Muscle of leg (tissue), 16 donors: ENCODE measurements at places on chromosomes 12 and 14.

GRCh38 chr12:57554897-57555296 lies 5.1 kb downstream of the KIF5A start:
- no peak for DNase-seq

- peak; percentile 38 for DNase-seq
Observed at GRCh38 chr12:31317471-31318395, 8.2 kb downstream of the SINHCAF start.

GRCh38 chr14:61578745-61579144 lies 116.6 kb upstream of the HIF1A start:
- no peak for DNase-seq

DNA sequence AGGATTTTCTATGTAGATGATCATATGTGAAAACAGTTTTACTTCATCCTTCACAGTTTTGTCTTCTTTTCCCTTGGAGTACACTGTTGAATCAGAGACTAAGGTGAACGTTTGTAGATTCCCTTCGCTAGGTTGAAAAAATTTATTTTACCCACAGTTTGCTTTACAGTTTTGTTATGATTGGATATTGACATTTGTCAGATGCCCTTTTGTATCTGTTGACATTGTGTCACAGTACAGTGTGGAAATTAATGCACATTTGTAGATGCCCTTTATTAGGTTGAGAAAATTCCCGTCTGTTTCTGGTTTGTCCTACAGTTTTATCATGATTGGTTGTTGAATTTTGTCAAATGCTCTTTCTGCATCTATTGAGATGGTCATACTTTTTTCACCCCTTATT lies 13.3 kb downstream of the G2E3 start:
- no peak for DNase-seq

- peak; percentile 27 for DNase-seq
Observed at GRCh38 chr12:78490861-78491260, 373.7 kb upstream of the SYT1 start.

DNA sequence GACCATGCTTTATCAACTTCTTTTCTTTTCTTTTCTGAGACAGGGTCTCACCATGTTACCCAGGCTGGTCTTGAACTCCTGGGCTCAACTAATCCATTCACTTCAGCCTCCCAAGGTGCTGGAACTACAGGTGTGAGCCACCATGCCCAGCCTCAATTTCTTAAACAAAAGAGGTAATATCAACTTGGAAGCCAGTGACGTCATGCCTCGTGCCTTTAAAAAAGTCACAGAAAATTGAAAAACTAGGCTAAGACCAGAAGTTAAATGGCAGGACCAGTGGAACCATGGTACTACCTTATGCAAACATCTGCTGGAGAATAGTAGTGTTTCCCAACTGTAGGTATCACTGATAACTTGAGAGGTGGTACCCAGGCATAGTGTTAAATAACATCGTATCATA lies 103.3 kb downstream of the KSR2 start:
- no peak for DNase-seq

DNA sequence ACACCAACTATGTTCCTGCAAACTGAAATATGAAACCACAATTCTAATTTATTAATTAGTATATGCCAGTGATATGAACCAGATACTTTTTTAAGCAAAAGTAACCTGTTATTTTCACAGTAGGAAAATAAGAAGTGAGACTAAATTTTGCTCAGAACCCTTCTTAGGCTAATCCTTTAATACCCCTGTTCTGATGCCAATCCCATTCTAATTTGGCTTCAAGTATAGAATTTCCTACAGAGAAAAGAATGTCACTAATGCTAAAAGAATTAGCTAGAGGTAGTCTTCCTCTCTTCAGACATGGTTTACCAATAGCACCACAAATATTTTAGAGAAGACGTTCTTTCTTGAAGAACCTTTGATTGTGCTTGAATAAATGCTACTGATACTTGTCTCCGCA lies 758.4 kb downstream of the FLRT2 start:
- DNase-seq, result no peak

DNA sequence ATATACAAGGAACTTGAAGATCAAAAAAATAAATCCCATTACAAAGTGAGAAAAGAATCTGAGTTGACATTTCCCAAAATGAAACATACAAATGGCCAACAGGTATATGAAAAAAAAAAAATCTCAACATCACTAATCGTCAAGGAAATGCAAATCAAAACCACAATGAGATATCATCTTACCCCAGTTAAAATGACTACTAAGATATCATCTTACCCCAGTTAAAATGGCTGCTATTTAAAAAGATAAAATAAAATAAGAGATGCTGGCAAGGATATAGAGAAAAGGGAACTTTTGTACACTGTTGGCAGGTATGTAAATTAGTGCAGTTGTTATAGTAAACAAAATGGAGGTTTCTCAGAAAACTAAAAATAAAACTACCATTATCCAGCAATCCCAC lies 44.4 kb downstream of the PLEKHG7 start:
- no peak for DNase-seq

DNA sequence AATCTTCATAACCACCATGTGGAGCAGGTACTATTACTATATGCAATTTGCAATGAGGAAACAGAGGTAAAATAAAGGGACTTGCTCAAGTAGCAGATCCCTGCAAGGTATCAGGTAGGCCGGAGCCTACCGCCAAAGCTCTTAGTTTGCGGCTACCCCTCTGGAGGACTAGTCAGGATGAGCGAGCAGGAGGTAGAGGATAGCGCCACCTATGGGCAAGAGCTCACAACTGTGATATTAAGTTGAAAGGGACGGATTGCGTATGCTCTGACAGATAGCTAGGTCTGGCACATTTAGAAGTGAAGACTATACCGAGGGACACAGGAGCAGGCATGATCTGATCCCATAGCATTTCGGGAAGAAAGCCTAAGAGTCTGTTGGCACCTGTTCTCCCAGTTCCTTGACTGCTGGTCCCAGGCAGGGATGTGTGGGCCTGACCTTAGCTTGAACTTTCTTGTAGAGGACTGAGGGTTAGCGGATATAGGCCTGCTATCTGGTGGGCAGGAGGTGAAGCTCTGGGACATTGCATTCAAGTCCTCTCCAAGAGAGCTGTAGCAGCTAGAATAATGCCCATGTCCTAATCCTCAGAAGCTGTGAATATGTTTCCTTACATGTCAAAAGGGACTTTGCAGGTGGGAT lies 48.0 kb downstream of the SLC17A8 start:
- DNase-seq, result peak; percentile 25

DNA sequence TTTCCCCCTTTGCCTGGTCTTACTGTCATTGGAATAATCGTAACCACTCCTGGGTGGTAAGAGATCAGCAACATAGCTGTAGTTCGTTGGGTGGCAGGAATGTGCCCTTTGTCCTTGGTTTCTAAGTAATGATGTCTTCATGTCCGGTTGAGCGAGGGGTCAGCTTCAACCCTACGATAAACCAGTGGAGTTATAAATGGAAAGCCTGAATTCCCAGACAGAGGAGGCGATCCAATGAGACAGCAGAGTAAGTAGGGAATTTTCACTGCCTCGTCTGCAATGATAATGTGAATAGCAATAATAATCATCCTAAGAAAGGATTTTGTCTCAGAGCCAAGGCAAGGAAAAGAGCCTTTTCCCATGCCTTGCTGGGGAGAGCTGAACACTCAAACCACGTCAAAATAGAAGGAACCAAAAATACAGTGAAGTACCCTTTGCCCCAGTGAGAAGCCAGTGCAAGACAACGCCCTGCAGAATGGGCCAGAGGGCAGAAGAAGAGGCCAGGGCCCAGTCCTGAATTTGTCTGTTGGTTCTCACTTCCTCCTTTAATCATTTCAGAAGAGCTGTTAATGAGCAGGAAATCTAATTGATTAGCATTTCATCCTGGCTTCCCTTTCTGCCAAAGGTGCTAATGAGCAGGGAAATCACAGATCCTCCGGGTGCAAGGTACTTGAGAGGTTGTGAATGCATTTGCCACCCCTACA lies 330.7 kb downstream of the CACNA1C start:
- peak; percentile 56 for DNase-seq

DNA sequence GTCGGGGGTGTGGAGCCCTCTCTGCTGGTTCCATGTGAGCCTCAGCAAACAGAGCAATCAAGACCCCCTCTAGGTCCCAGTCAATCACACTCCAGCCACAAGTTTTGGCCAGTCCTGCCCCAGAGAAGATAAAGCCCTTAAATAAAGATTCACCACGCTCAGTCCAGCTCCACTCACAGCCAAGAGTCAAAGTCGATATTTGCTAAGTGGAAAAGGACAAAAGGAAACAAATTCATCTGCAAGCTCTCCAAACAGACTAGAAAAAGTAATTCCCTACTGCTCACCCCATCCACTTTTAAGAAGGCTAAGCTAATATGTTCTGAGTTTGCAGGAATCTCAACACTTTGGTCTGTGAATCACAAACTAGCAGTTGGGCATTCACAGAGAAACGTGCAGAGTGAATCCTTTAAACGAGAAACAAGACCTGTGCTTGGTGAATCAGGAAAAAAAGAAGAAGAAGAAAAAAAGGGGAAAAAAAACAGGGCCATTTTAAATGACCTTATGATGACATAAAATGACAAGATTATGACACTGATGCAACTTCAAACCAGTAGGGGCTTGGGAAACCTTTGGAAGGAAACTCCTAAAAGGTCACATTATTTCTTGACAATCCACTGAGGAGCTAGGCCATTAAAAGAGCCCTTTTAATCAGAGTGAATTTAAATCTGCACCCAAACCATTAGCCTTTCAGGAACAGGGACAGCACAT lies 41.8 kb upstream of the FOXN3 start:
- DNase-seq, result no peak

- no peak for DNase-seq
Observed at GRCh38 chr14:53148671-53149070, 4.5 kb downstream of the DDHD1 start.

DNA sequence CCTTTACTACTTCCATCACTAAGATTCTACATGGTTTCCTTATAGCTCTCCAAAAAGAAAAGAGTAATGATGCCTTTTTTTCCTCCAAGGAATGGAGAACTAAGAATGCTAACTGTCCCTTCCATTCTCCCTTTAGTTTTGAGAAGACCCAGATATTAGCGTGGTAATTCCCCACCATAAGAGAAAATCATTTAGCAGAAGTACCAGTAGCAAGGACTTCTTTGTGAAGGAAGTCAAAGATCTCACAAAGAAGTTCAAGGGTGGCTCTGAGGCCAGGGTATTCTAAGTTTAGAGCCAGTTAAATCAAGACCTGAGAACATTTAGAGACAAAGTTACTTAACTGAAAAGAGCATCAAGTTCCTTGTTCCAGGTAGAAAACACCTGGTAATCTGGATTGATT lies 7.3 kb downstream of the USP15 start:
- DNase-seq, result no peak

- DNase-seq, result no peak
Observed at GRCh38 chr12:11849757-11850504, 200.5 kb downstream of the ETV6 start.

GRCh38 chr12:79266343-79267144 lies 402.0 kb downstream of the SYT1 start:
- no peak for DNase-seq

DNA sequence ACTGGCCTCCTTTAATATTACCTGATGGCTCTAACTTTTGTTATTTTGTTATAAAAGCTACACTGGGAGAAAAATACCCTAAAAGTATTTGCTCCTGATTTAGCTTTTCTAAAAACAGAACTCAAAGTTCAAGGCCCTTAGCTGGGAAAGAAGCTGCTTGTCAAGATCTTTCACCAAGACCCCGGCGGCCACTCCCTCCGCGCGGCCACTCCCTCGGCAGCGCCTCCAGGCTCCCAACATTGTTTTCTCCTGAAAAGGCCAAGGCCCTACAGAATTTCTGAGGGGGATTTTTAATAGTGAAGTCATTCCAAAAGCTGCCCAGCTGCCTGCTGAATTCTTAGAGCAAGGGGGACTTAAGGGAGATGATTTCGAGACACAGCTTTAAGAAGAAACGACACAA lies 96.4 kb downstream of the NTN4 start:
- peak; percentile 12 for DNase-seq

GRCh38 chr12:62635649-62636048 lies 169.0 kb downstream of the MON2 start:
- DNase-seq, result no peak

GRCh38 chr12:122961531-122962329 lies 4.5 kb downstream of the ABCB9 start:
- DNase-seq, result no peak

DNA sequence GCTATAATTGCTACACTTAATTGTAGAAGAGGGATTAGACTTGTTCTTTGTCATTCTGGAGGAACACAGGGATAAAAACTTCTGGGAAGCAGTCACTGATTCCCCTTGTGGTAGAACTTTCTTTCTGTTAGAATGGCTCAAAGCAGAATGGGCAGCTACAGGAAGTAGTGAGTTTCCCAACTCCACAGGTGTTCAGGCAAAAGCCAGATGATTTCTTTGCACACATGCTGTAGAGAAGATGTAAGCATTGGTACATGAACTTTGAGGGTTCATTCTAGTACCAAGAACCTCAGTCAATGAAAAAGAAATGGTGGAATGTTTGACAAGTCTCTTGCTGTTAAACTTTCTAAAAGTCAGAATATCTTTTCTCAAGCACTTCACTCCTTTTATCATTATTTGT lies 4.3 kb downstream of the NDUFA9 start:
- DNase-seq, result no peak

- no peak for DNase-seq
Observed at GRCh38 chr12:53744751-53745150, 7.0 kb downstream of the CISTR start.

DNA sequence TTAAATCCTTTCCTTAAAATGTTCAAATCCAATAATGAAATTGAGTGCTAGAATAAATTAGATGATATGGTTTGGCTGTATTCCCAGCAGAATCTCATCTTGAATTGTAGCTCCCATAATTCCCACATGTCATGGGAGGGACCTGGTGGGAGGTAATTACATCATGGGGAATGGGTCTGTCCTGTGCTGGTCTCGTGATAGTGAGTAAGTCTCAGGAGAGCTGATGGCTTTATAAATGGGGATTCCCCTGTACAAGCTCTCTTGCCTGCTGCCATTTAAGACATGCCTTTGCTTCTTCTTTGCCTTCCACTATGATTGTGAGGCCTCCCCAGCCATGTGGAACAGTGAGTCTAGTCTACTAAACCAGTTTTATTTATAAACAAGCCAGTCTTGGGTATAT lies 508.5 kb downstream of the ETNK1 start:
- no peak for DNase-seq
